ENCODE measurements at places on chromosomes 2 and 18.

GRCh38 chr2:126787289-126787688, 111.4 kb upstream of the TEX51 start:
- peak; percentile 54 for DNase-seq

- no peak for DNase-seq
Observed at GRCh38 chr2:69545477-69545932, 98.0 kb downstream of the AAK1 start.

DNA sequence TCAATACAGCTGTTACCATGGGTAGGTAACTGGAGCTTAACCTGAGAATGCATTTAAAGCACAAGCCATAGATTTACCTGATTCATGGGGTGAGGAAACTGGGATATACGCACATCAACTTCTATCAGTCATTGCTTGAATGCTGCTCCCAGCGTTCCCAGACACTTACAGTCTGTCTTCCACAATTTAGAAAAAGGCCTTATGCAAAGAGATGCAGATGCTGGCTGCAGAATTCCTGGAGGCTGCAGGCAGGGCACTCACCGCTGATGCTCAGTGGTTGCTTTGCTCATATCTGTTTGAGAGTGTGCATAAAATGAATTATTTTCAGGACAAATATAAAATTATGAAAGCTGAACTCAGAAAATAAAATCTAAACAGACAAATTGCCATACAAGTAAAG, 950.7 kb upstream of the PIK3C3 start:
- DNase-seq, result no peak

GRCh38 chr18:61797696-61798590, 94.9 kb downstream of the RNF152 start:
- DNase-seq, result no peak

Measured in left forelimb (tissue), 1 donor.